Activated naive CD4-positive, alpha-beta T cell treated with anti-CD3 and anti-CD28 coated beads for 36 hours (primary cell): ENCODE measurements at places on chromosomes 13 and 19.

DNA sequence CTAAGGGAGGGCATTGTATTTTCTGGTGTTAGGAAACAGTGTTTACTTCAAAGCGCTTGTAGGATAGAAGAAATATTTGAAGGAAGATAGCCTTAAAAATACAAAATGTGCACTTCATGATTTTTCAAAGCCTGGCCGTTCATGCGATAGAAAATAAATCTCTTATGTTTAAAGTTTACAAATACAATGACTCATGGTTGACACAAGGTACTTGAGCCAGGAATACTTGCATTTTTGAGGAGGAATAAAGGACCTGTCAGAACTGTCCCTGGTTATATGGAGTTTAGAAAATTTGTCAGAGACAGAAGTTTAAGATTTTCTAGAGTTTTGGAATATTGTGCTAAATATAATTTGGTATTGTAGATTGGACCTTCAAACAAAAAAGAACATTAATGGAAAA is 1223.2 kb upstream of the SLC10A2 start:
- H3K27me3 ChIP-seq = no peaks in the 10 kb centered on the region
- no peaks in the 10 kb centered on the region for H3K4me1 ChIP-seq
- H3K36me3 ChIP-seq = no peaks in the 10 kb centered on the region

DNA sequence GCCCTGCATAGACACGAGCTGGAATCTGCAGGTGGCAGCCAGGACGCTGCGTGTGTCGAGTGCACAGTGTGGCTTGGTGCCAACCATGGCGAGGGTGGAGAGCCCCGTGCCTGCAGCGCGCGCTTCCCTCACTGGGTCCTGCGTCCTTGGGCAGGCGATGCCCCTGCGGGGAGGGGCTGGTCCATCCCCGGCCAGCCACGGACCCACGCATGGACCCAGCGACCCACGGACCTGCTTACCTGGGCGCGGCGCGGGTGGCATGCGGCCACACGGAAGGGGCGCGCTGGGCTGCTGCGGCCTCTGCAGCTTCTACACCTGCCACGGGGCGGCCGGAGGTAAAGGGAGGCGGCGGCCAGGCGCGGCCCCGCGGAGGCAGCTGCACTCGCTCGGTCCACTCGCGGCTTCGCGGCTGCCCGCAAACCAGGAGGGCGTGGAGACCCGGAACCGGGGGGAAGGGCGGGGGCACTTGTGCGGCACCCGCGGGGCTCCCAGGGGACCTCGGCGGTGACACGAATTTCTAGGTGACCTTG is 569 bp upstream of the MCF2L start:
- no peaks in the 10 kb centered on the region for H3K27me3 ChIP-seq
- no peak overlapping the region for H3K27ac ChIP-seq
- H3K4me3 ChIP-seq = peak overlapping the region; percentile 91
- H3K4me1 ChIP-seq = peaks cover 25% of the 10 kb centered on the region
- peaks cover 2% of the 10 kb centered on the region for H3K36me3 ChIP-seq
- DNase-seq = peak; percentile 59

- DNase-seq = no peak
- peaks cover 27% of the 10 kb centered on the region for H3K4me1 ChIP-seq
- H3K27me3 ChIP-seq = no peaks in the 10 kb centered on the region
- H3K27ac ChIP-seq = no peak overlapping the region
- H3K4me3 ChIP-seq = no peak overlapping the region
Observed at GRCh38 chr19:49771674-49772139, 4.9 kb downstream of the AP2A1 start.

DNA sequence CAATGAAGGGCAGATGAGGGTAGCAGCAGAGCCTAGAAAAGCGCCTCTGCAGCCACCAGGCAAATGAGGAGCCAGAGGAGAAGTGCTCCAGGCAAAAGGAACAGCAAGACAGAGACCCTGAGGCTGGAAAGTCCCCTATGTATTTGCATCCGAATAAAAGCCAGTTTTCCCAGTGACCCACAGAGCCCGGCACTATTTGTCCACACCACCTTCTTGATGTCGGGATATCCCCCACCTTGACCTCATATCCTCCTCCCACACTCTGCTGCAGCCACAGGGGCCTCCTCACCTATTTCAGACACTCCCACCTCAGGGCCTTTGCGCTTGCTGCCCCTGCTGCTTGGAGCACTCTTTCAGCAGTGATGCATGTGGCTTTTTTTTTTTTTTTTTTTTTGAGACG is 6.6 kb downstream of the ATG4D start:
- peaks cover 37% of the 10 kb centered on the region for H3K4me1 ChIP-seq
- no peaks in the 10 kb centered on the region for H3K27me3 ChIP-seq
- H3K27ac ChIP-seq = no peak overlapping the region
- no peak overlapping the region for H3K4me3 ChIP-seq

GRCh38 chr13:55245005-55245644 is 1895.6 kb upstream of the PRR20A start:
- peaks cover 2% of the 10 kb centered on the region for H3K36me3 ChIP-seq
- H3K27me3 ChIP-seq = no peaks in the 10 kb centered on the region
- DNase-seq = peak; percentile 4

DNA sequence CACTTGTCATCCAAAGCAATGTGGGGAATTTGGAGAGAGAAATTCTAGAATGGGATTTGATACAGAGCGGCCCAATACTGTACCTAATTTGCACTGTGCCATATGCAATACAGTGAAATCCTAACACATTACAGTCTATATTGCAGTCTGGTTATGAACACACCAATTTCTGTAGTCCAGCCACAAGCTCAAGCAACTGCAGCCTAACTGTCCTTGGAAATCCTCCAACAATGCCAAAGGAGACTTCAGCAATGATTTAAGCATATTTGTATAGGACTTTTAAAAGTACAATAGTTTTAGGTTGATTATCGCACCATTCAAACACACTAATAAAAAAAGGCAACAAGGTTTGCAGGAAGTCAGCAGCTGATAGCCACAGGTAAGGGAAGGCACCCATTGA is 17.3 kb downstream of the DIAPH3 start:
- H3K4me3 ChIP-seq = no peak overlapping the region
- H3K36me3 ChIP-seq = no peaks in the 10 kb centered on the region
- no peak overlapping the region for H3K27ac ChIP-seq
- H3K27me3 ChIP-seq = peaks cover 8% of the 10 kb centered on the region
- H3K4me1 ChIP-seq = no peaks in the 10 kb centered on the region

- no peaks in the 10 kb centered on the region for H3K36me3 ChIP-seq
- no peaks in the 10 kb centered on the region for H3K4me1 ChIP-seq
- H3K4me3 ChIP-seq = no peak overlapping the region
- H3K27ac ChIP-seq = no peak overlapping the region
- H3K27me3 ChIP-seq = no peaks in the 10 kb centered on the region
- no peak for DNase-seq
Observed at GRCh38 chr13:88840085-88840484, 1168.9 kb downstream of the SLITRK5 start.

DNA sequence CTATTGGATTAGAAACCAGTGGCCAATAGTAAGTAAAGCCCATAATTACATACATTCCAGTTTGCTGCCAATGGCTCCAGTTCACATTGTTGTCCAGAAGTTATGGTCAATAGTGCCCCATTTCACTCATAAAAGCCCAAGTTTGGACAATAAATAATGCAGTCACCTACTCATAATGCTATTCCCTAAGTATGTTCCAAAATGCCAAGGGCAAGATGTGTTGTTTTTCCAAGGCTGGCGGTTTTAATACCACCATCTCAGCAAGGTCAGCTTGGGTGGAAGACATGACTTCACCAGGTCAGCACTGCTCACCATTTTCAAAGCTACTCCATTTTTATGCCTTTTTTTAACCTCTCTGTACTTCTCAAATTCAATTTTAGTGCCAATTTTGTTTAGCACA is 32.7 kb downstream of the KCTD12 start:
- peaks cover 3% of the 10 kb centered on the region for H3K4me1 ChIP-seq
- no peak for DNase-seq
- no peaks in the 10 kb centered on the region for H3K27me3 ChIP-seq
- no peak overlapping the region for H3K4me3 ChIP-seq
- H3K36me3 ChIP-seq = no peaks in the 10 kb centered on the region
- no peak overlapping the region for H3K27ac ChIP-seq

- peaks cover 17% of the 10 kb centered on the region for H3K36me3 ChIP-seq
- H3K4me1 ChIP-seq = peaks cover 35% of the 10 kb centered on the region
- no peak for DNase-seq
Observed at GRCh38 chr19:6271251-6271650, 8.5 kb downstream of the MLLT1 start.

GRCh38 chr19:647566-648284 is 8.0 kb downstream of the FGF22 start:
- H3K4me3 ChIP-seq = no peak overlapping the region
- H3K4me1 ChIP-seq = no peaks in the 10 kb centered on the region
- H3K36me3 ChIP-seq = peaks cover 15% of the 10 kb centered on the region
- H3K27ac ChIP-seq = no peak overlapping the region

- peaks cover 17% of the 10 kb centered on the region for H3K4me1 ChIP-seq
- no peak overlapping the region for H3K27ac ChIP-seq
- peak overlapping the region; percentile 88 for H3K4me3 ChIP-seq
- peaks cover 21% of the 10 kb centered on the region for H3K36me3 ChIP-seq
- no peaks in the 10 kb centered on the region for H3K27me3 ChIP-seq
Observed at GRCh38 chr19:15123900-15124299, 16.7 kb downstream of the SYDE1 start.

DNA sequence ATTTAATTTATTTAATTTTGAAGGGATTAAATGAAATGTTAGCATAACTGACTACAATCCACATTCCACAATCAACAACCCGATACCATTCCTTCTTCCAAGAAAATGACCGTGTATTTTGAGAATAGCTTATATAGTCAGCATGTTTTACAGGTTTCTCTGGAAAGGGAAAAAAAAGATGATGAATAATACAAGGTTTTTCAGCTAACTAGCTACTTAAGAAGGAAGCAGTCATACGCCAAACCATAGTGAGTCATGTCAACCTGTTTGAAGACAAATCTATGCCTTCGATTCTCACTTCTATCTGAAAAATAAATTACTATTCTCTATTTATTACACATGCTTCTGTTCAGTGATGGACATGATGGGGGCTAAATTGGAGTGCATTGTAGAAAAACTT is 258.6 kb downstream of the EFNB2 start:
- H3K27ac ChIP-seq = no peak overlapping the region
- peaks cover 2% of the 10 kb centered on the region for H3K27me3 ChIP-seq
- no peak for DNase-seq

DNA sequence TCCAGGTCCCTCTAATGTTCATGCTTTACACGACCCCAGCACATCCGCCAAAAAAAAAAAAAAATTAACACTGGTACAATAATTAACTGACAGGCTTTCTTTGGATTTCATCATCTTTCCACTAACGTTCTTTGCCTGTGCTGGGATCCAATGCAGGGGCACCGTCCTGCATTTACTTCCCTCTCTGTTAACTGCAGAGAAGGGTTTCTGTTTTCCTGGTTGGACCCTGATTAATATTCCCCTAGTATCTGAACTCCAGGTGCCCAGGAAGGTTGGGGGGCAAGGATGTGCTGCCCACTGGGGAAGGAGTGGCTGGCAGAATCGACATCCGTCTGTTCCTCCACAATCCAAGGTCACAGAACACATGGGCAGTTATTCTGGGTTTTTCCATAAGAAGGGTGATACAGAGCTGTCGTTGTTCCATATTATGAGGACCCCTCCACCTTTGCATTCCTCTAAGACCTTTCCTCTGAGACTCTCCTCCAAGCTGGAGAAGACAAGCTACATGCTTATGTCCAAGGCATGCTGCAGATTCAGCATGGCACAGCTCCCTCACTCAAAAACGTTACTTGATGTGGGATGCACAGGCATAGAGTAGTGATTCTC is 4.5 kb upstream of the LAIR1 start:
- DNase-seq = no peak
- H3K27me3 ChIP-seq = peaks cover 20% of the 10 kb centered on the region
- peaks cover 63% of the 10 kb centered on the region for H3K4me1 ChIP-seq
- H3K27ac ChIP-seq = no peak overlapping the region
- H3K4me3 ChIP-seq = peak overlapping the region; percentile 57

DNA sequence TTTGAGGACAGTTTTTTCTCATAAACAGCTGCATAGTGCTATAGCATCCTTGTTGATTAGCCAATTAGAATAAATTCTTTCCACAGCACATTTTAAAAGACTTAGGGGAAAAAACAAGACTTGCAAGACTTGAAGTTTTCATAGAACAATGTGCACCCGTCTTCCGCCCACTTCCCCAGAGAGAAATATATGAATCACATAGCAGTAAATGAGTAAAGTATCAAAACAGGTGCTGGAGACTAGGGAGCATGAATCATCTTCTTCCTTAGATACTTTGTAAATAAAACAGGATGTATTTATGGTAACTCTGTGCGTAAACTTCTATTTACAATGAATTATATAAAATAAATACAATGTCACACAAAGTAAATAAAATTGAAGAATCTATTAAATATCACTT is 75.1 kb downstream of the COL4A2 start:
- H3K27me3 ChIP-seq = peaks cover 14% of the 10 kb centered on the region
- peaks cover 1% of the 10 kb centered on the region for H3K36me3 ChIP-seq

DNA sequence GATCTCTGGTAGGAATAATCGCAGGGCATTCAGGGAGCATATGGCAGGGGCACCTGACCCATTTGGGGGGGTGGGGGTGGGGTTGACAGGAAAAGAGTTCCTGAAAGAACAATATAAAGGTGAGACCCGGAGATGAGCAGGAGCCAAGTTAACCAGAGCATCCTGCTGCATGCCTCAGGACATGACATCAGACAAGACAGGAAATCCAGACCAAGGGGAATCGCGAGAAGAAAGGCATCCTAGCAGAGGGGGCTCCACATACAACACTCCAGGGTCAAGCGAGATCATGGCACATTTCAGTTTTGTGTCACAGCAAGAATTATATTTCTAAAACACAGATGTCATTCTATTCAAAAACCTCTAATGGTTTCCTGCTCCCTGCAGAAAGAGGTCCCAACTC is 393.1 kb downstream of the COG6 start:
- H3K27ac ChIP-seq = no peak overlapping the region
- H3K36me3 ChIP-seq = no peaks in the 10 kb centered on the region
- H3K4me1 ChIP-seq = no peaks in the 10 kb centered on the region
- no peak for DNase-seq
- peaks cover 3% of the 10 kb centered on the region for H3K27me3 ChIP-seq
- no peak overlapping the region for H3K4me3 ChIP-seq

DNA sequence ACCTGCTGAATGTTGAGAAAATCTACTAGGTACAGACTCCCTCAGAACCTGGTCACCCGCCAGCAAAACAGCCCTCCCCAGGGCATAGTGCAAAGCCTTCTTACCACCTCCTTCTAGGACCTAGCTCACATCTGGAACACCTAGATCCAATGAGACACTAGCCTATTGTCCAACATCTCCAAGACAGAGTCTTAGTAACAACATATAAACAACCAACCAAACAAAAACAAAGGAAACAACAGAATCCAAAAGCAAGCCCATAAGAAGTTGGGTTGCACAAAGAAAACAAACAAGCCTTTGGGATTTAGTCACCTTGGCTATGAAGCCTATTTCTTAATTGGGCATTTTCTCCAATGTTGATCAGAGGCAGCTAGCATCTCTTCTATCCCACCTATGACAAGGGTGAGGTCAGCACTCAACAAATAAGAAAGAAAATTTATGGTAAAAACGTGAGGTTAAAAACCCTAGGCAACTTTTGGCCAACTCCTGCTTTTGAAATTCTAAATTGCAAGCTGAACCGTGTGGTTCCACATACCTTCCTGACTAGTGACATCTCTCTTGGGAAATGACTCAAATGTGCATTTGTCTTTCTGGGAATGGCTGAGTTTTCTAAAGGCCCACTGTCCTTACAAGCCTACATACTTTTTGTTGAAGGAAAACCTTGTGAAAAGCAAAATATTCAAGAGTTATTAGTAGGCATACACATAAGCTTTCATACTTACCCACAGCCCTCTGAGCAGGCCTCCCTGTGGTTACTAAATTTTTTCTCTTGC is 66.7 kb downstream of the FAM216B start:
- no peaks in the 10 kb centered on the region for H3K36me3 ChIP-seq
- H3K27ac ChIP-seq = no peak overlapping the region
- H3K4me3 ChIP-seq = no peak overlapping the region
- H3K4me1 ChIP-seq = no peaks in the 10 kb centered on the region
- H3K27me3 ChIP-seq = peaks cover 6% of the 10 kb centered on the region
